ENCODE measurements at places on chromosomes 3 and 15.

GRCh38 chr3:197507541-197507940 lies 48.2 kb downstream of the BDH1 start:
- no peak for DNase-seq

DNA sequence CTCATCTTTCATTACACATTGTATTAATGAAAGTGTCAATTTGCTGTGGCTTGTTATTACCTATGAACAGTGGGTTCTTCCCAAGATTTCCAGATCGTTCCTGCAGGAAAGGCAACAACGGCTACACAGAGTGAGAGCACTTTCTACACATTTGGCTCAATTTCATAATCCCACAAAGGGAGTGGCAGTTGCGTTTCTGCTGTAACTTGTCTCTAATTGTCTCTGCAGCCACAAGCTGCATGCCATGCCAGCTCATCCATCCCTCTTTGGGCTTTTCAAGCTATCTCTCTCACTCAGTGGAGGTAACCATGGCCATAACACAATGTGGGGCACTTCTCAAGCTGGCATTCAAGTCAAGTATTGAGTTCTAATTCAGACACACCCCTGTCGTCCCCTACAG lies 27.7 kb upstream of the CPNE4 start:
- DNase-seq, result no peak

DNA sequence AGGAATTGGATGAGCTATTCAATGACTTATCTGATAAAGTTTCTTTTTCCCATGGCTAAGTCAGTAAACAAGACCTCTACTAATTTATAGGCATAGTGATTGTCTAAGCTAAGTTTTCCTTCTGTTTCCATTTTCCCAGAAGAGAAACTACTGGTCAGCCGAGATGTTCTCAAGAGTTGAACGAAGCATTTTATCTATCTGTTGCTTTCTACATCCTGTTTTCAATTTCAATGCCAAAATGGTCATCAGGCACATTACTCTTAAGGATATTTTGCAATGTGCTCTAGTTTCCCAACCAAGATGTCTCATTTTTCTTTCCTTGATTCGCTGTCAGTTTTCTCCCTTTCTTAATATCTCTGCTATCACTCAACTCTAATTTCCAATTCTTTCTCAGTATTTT lies 228.7 kb downstream of the MBNL1 start:
- peak; percentile 58 for DNase-seq

DNA sequence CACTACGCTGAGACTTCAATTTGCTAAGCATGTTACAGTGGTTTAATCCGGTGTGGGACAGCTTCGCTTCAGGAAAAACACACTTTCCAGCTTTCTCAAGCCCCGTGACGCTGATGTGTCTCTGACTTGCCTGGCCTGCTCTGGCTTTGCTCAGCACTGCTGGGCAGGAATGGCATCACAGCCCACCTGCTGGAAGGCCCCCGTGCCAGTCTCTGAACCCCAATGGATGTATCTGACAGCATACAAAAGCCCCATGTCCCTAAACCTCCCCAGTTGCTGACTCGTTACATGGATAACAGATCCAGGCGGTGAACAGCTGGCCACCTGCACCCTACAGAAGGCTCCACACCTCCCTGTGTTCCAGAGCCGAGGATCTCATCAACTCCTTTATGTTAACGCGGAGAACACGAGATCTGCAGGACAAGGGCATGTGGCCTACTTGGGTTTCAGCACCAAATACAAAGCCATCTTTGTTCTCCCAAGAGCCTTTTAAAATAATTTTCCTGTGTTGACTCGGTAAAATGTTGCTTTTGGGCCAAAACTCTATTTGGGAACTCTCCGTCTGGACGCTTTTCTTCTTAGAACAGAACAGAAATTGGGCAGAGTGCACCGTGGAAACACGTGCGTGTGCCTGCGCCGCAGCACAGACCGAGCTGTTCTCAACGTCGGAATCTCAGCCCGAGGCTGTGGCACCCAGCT lies 61.4 kb downstream of the ATP10A start:
- DNase-seq, result no peak

DNA sequence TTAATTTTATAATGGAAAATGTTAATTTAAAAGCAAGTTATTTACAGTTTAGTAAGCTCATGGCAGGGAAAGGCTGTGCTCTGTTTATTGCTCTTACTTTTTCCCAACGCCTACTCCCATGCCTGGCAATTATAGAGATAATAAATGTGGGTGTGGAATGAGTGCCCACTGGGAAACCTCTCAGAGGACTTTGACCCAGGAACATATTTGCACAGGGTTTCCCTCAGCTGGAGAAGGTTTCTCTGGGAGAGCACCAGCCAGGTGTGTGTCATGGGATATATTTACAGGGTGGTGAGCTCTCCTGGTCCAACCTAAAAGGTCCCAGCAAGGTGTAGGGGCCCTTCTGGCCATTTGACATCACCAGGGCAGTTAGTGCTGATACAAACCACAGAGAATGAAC lies 27.9 kb downstream of the ZNF710 start:
- DNase-seq, result no peak

DNA sequence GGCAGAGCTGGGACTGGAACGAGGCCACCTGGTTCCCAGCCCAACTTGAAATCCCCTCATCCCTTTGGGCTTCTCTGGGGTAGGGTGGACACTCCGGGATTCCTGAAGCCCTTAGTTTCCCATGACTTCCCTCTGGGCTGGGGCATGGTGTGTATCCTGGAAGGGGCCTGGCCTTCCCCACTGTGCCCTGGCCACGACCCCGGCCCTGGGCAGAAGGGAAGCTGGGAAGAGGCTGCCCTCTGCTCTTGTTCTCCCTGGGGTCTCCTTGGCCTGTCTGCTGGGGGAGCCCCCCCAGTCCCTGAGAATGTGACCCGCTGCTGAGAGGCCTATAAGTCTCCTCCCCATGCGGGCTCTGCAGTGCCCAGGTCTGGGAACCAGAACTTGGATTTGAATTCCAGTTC lies 104.9 kb downstream of the LINGO1 start:
- no peak for DNase-seq
